ENCODE measurements at places on chromosomes 3 and 15. TPM values are rescaled to one million over a fixed set of nuclear protein-coding genes. Genes with fewer than 3 reads are reported as not detected.

DNA sequence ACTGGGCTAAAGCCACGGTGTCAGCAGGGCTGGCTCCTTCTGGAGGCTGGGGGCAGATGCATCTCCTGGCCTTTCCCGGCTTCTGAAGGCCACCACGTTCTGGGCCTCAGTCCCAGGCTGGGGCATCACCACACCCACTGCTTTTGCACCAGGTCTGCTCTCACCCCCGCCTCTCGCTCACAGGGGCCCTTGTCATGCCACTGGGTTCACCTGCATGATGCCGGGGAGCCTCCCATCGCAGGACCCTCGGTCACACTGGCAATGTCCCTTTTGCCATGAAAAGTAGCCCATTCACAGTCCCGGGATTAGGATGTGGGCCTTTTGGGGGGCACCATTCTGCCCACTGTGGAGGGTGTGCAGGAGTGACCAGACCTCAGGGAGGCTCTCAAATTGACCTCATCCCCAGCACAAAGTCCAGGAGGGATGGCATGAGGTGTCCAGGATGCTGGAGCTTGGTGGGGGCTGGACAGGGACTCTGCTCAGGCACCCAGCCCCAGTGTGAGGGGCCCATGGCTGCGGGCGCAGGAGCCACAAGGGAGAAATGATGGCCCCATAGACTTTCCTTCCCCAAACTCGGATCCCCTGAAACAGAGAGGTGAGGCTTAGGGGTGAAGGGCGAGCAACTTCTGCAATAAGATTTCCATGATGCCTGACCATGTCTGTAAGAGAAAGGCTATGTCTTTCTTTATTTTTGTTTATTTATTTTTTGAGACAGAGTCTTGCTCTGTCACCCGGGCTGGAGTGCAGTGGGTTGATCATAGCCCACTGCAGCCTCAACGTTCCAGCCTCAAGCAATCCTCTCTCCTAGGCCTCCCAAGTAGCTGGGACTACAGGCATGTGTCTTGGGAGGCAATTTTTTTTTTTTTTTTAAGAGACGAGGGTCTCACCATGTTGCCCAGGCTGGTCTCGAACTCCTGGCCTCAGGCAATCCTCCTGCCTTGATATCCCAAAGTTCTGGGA is 189.1 kb downstream of the GOLGA6L6 start:
- H3K4me1 ChIP-seq: no peaks in the 10 kb centered on the region
- peak; percentile 12 for DNase-seq
- H3K4me3 ChIP-seq: no peak overlapping the region
- no peak overlapping the region for H3K27ac ChIP-seq
- no peaks in the 10 kb centered on the region for H3K36me3 ChIP-seq

The C3orf49 gene
- total RNA-seq: not detected

The SLC35G2 gene
- 3.6 TPM for total RNA-seq

DNA sequence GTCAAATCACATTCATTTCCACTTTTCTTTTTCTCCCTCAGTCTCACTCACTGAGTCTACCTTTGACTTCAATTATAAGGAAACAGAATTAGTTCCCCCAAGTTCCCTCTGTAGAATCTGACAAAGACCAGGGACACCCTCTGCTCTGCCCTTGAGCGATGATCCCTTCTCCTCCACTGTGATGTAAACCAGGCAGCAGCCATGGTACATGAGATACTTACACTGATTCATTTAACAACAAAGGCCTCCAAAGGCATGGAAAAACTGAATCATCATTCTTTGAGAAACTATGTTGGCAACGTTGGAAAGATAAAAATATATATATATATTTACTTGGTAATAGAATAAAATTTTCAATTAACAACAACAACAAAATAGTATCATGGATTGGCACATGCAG is 84.1 kb downstream of the P3H2 start:
- H3K27me3 ChIP-seq: no peaks in the 10 kb centered on the region
- DNase-seq: no peak
- peaks cover 78% of the 10 kb centered on the region for H3K4me1 ChIP-seq
- peak overlapping the region; percentile 86 for H3K27ac ChIP-seq
- no peaks in the 10 kb centered on the region for H3K36me3 ChIP-seq

- no peak for DNase-seq
- H3K27ac ChIP-seq: peak overlapping the region; percentile 11
- no peaks in the 10 kb centered on the region for H3K27me3 ChIP-seq
- H3K4me3 ChIP-seq: no peak overlapping the region
- peaks cover 22% of the 10 kb centered on the region for H3K36me3 ChIP-seq
Observed at GRCh38 chr3:129701161-129701560, 94.7 kb upstream of the PLXND1 start.

The SSUH2 gene
- total RNA-seq: 0.94 TPM

The BTLA gene
- 0.37 TPM for total RNA-seq

DNA sequence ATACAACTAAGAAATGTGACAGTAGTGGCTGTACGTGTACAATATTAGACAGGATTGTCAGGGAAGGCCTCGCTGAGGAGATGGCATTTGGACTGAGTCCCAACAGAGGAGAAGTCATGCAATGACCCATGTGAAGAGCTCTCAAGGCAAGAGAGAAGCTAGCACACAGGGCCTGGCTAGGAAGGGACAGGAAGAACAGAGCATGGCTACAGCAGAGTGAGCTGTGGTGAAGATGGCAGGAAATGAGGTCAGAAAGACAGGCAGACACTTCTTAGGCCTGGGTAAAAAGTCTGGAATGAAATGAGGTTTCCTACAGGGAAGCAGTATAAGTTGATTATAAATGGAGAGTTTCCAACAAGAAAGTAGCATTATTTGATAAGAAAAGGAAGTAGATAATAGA is 33.2 kb upstream of the LEKR1 start:
- H3K27me3 ChIP-seq: no peaks in the 10 kb centered on the region
- no peak overlapping the region for H3K4me3 ChIP-seq
- H3K4me1 ChIP-seq: peaks cover 12% of the 10 kb centered on the region
- DNase-seq: no peak
- no peak overlapping the region for H3K27ac ChIP-seq

DNA sequence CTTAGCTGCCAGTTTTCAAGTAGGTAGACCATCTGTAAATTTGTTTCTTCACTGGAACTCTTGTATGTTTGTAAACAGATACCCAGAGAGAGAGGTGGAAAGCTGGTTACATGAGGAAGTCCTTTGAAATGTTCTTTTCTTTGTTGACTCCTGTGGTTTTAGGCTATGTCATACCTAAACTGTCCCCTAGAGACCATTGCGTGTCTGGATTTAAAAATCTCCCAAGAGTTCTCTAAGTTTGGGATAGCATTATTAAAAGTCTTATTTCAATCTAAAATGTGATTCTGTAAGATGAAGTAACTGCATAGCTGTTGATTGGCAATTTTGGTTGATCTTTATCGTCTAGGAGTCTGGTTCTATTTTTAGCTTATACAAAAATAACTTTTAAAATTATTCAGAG is 127.2 kb downstream of the GHSR start:
- H3K36me3 ChIP-seq: peaks cover 36% of the 10 kb centered on the region
- H3K27me3 ChIP-seq: no peaks in the 10 kb centered on the region
- H3K4me3 ChIP-seq: no peak overlapping the region
- peak overlapping the region; percentile 60 for H3K27ac ChIP-seq
- DNase-seq: no peak

GRCh38 chr3:148070041-148070440 is 627.7 kb upstream of the AGTR1 start:
- no peaks in the 10 kb centered on the region for H3K4me1 ChIP-seq
- no peak for DNase-seq
- H3K27ac ChIP-seq: no peak overlapping the region
- no peaks in the 10 kb centered on the region for H3K36me3 ChIP-seq
- no peak overlapping the region for H3K4me3 ChIP-seq
- no peaks in the 10 kb centered on the region for H3K27me3 ChIP-seq

DNA sequence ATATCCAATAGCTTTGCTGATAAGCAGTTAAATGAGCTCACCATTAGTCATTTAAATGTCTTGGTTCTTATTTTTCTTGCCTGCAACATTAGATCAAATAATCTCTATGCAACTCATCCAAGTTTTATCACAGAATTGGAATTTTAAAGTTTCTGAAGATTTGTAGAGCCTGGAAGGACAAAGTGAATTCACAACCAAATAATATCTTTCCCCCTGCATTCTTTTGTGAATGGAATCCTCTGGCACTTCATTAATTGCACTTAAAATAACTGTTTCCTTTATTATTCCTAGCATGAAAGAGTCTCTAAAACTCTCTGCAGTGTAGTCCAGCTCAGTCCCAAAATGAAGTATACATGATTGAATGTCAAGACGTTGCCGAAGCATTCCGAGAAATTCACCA is 345.6 kb upstream of the TGFBR2 start:
- no peak for DNase-seq
- peaks cover 18% of the 10 kb centered on the region for H3K36me3 ChIP-seq
- peaks cover 51% of the 10 kb centered on the region for H3K4me1 ChIP-seq
- no peak overlapping the region for H3K27ac ChIP-seq

DNA sequence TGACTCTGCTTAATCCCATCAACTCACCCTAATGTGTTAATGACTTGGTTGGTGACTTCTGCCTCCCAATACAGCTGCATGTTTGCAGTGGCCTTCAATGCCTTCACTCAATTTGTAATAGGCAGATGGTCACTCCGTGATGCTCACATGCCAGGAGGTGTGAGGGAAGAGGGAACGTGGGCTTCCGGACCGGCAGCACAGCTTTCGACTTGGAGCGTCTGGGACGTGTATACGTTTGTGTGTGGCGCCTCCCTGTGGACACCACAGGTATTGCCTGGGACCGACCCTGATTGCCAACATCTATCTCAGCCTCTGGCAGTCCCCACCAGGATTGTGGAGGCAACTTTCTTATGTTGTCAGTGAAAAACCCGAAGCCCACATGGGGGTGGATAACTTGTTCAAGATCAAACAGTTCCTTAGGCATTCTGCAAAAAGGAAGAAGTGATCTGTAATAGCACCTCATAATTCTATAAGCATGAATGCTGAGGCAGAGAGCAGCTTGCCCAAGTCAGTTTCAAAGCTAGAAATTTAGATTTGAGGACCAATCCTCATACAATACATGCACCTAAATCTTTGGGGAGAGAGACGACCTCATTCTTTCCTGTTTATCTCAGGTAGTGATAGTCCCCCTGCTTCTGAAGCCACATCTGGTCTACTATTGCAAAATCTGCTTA is 16.9 kb downstream of the MRPL46 start:
- no peaks in the 10 kb centered on the region for H3K36me3 ChIP-seq
- H3K27me3 ChIP-seq: peaks cover 14% of the 10 kb centered on the region
- DNase-seq: peak; percentile 95
- no peak overlapping the region for H3K27ac ChIP-seq
- no peak overlapping the region for H3K4me3 ChIP-seq

DNA sequence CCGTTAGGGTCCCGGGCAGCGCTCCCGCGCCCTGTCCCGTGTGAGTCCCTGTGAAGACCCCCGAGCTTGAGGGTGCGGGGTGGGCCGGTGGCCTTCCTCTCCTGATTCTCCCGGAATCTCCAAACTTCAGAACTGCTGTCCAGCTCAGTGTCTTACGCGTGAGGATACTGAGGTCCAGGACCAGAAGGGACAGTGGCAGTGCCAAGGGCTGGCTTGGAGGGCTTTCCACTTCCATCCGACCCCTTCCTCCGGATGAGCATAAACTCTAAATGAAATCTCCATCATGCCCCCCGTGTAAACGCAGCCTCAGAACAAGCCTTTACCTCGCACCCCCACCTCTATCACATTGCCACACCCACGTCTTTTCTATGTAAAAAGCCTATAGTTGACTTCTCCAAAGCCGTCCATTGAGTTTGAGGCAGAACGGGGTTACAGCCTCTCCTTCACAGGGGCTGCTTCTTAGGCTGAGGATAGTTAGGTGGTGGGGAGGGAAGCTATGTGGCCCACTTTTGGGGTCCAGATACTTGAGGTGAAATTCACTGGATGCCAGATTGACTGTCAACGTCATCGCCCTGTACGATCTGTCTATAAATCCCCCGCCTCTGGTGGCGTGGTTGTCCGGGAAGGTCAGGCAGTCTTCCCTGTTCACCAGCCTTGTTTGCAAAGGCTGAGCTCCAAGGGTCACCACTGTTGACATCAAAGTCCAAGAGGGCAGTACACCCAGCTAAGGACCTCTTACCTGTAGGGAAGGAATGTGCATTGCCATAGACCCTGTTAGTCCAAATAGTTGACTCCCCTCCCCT is 1.1 kb downstream of the EDEM1 start:
- peak overlapping the region; percentile 3 for H3K27ac ChIP-seq
- no peak for DNase-seq
- H3K4me3 ChIP-seq: peak overlapping the region; percentile 92
- H3K36me3 ChIP-seq: peaks cover 4% of the 10 kb centered on the region
- no peaks in the 10 kb centered on the region for H3K27me3 ChIP-seq
- H3K4me1 ChIP-seq: peaks cover 40% of the 10 kb centered on the region

The PARL gene
- total RNA-seq: 74.3 TPM

DNA sequence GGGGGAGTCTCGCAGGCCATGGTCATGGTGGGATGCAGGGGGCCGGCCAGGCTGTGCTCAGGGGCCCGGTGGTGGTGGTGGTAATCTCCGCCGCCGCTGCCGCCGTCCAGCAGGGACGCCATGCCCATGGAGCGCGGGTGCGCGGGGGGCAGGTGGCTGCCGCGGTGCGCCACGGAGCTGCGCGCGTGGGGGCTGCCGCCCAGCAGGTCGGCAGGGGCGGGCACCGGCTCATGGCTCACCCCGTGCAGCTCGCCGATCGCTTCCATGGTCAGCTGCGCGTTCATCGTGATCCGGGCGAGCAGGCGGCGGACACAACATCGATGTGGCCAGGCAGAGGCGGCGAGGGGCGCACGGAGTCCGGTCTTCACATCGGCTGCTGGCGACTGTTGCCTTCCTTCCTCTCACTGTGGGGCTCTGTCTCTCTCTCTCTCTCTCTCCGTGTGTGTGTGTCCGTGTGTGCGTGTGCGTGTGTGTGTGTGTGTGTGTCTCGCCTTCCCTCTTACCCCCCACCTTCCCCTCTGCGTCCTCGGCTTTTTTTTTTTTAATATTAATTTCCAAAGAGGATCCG is 451 bp downstream of the ONECUT1 start:
- no peak for DNase-seq
- H3K4me1 ChIP-seq: peaks cover 78% of the 10 kb centered on the region
- no peak overlapping the region for H3K27ac ChIP-seq
- peak overlapping the region; percentile 81 for H3K4me3 ChIP-seq

DNA sequence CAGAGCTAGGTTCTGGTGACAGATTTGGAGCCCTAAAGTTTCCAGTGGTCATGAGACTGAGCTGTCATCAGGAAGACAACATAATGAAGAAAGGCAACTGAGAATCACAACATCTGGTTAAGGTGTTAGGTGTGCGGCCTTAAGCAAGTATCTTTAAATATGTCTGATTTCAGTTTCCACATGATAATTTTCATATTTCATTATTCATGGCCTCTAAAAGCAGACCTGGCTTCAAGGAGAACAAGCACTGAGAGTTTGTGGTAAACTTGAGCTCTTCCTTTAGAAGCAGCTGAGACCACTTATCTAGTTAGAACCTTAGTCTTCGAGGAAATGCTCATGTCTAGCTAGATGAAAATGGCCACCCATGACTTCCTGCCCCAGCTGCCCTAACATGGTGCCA is 25.7 kb upstream of the MYLK start:
- no peak overlapping the region for H3K4me3 ChIP-seq
- peaks cover 3% of the 10 kb centered on the region for H3K4me1 ChIP-seq
- no peaks in the 10 kb centered on the region for H3K36me3 ChIP-seq
- no peaks in the 10 kb centered on the region for H3K27me3 ChIP-seq
- no peak overlapping the region for H3K27ac ChIP-seq
- no peak for DNase-seq
